ENCODE measurements at places on chromosomes 16 and 17.

DNA sequence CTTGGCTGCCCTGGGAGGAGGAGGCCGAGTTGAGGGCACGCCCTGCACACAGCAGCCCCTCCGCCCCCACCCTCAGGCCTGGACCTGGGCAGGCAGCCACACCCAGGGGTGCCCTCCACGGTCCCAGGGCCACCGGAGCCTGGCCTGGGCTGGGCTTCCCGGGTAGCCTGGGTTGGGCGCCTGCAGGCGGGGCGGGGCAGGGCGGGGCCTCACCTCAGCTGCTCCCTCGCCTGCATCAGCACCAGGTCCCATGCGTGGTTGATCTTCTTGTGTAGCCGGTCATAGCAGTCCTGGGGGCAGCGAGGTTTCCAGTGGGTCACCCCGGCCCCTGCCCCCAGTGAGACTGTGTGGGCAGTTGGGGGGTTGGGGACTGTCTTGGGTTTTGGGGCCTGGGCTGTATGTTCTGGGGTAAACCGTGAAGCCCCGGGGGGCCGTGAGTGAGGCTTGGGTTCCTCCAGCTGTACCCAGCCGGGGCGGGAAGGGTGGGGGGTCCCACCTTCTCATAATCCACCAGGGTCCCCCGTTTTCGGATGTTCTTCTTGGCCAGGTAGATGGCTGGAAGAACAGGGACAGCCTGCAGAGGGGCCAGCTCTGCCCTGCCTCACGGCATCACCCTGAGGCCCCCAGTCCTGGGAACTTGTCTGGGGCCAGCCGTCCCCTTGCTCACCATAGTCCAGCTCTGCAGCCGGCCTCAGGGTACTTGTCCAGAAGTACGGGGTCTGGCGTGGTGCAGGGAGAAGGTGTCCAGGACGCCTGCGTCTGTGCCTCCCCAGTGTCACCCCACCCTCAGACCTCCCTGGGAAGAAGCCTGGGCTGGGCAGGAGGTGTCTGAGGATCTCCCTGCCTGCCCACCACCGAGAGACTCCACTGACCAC lies 2.0 kb downstream of the RGS11 start:
- no peak for DNase-seq

DNA sequence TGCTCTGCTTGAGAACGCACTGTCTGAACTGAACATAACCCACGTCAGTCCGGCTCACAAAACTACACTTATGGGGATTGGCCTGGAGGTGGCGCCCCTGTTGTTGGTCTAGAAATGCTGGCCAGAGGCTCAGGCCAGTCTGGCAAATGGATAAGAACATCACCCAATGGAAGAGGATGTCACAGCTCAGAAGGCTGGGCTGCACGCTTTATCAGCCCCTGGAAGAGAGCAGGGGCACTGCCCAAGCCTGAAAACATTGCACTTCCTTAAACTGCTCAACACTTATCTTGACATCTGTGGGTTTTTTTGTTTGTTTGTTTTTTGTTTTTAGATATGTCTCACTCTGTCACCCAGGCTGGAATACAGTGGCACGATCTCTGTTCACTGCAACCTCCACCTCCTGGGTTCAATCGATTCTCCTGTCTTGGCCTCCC lies 24.8 kb upstream of the BPTF start:
- DNase-seq: peak; percentile 34

GRCh38 chr16:49454426-49455180 lies 81.0 kb downstream of the C16orf78 start:
- DNase-seq: no peak

DNA sequence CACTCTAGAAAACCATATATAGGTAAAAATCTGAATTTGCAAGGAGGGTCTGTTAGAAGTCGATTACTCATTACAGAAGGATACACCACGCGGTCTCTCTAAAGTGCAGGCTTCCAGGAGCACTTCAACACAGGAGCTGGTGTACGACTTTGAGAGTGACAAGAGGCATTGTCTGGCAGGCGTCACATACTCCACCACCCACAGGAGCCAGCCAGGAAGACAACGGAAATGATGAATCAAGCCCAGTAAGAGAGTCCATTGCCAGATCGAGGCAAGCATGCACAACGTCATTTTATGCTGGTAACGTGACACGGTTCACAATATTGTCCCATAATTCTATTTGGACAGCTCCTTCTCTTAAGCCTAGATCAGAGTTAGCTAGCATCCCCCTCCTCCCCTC lies 15.0 kb upstream of the CACNG4 start:
- no peak for DNase-seq

DNA sequence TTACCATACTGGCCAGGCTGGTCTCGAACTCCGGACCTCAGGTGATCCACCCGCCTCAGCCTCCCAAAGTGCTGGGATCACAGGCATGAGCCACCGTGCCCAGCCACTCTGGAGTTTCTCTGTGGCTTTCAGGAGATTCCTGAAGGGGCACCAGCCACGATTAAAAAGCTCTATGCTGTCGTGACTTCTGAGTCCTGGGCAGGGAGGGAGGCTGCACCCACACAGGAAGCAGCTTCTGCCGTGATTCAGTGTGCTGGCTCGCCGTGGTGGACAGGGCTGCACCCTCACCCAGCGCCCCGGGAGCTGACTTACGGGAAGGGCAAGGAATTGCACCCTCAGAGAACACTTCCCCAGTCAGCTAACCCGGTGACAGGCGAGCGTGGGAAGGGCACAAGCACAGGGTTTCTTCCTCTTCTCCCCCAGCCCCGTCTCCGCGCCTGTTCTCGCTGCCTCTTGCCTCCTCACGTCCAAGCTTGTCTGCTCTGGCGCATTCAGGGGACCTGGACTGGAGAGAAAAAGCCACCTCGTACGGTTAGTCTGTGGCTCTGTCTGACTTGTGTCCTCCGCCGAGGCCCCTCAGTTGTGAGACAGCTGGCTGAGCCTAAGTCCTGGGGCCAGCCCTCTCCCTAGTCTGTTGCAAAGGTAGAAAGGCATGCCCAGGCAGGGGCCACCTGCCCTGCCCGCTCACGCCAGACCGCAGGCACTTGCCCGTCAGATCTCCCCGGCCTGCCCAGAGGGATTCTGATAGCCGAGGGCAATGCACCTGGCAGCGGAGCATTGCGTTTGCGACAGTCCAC lies 145.0 kb downstream of the SEC14L1 start:
- DNase-seq: no peak

Data from stimulated activated CD8-positive, alpha-beta memory T cell treated with anti-CD3 and anti-CD28 coated beads, Interleukin-15, amount 100 ng/mL, for 48 hours (primary cell).